ENCODE measurements at places on chromosomes 5 and 9. TPM values are rescaled to one million over a fixed set of nuclear protein-coding genes. Genes with fewer than 3 reads are reported as not detected.
A peak's percentile ranks its signal among the peaks of the same experiment; 100 is the strongest.

DNA sequence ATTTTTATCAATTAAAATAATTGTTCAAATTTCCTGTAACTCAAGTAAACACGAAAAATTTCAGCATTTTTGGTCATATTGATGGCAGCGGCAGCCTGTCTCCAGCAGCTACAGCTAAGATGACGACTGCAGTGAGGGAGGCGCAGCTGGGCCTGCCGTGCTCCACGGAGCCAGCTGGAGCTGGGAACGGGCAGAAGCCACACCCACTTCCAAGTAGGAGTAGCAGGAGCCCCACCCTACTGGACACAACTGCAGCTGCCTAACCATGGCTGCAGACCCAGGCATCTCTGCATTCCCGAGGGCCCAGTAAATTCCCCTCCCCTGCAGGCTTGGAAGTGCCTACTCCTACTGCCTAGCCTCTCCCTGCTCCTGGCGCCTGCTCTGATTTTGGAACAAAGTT lies 2031.7 kb downstream of the EFNA5 start:
- DNase-seq: peak; percentile 89

DNA sequence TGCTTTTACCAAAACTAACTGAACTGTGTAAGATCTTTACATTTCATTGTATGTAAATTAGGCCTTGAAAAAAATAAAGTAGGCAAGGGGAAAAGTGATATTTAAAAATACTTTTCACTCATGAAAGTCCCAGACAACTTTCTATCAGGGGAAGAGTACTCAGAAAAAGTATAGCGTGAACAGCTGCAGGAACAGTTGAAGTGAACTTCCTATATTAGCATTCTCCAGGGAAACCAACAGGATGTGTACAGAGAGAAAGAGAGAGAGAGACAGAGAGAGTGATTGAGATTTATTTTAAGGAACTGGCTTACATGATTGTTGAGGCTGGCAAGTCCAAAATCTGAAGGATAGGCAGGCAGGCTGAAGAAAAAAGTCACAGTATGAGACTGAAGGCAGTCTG lies 42.0 kb downstream of the ERMP1 start:
- DNase-seq: peak; percentile 6

The PTGR1 gene
- total RNA-seq: 92.3 TPM

The SPATA31A1 gene
- not detected for total RNA-seq

DNA sequence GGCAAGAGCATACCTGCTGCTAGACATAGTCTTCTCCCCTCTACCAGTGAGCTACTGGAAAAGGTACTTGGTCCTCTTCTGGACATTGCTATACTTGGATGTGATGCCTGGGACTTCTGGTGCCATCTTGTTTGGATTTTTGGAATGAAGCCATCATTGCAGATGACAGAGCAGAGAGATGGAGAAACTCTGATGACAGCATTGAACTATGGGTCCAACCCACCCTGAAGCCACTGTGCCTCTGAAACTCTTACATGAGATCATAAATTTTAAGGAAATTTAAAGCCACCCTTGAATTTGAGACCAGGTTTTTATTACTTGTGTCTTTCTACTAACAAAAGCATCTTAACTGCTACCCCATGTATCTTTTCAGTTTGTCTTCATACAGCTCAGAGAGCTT lies 151.1 kb upstream of the SMIM23 start:
- no peak for DNase-seq

GRCh38 chr9:129379181-129379836 lies 201.2 kb upstream of the IER5L start:
- no peak for DNase-seq

The CCNI2 gene
- total RNA-seq: not detected

GRCh38 chr9:136671646-136672430 lies 9.1 kb downstream of the EGFL7 start:
- DNase-seq: peak; percentile 54

- peak; percentile 85 for DNase-seq
Observed at GRCh38 chr5:67377631-67378030, 181.0 kb upstream of the CD180 start.

DNA sequence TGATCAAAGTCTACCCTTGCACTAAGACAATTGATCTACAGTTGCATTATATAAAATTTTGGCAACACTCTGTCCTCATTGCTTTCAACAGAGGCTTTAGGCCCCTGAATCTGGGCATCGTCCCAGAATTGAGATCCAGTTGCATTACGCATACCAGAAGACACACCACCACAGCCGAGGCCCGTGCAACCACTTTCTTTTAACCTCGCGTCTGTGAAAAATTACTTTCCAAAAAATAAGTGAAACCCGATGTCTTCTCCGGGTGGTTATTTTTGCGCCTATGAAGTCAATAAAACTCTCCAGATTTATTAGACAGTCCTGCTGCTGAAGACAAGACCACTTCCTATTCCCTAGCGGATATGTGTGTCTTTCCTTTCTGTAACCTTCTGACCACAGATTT lies 52.1 kb upstream of the NFIB start:
- no peak for DNase-seq

DNA sequence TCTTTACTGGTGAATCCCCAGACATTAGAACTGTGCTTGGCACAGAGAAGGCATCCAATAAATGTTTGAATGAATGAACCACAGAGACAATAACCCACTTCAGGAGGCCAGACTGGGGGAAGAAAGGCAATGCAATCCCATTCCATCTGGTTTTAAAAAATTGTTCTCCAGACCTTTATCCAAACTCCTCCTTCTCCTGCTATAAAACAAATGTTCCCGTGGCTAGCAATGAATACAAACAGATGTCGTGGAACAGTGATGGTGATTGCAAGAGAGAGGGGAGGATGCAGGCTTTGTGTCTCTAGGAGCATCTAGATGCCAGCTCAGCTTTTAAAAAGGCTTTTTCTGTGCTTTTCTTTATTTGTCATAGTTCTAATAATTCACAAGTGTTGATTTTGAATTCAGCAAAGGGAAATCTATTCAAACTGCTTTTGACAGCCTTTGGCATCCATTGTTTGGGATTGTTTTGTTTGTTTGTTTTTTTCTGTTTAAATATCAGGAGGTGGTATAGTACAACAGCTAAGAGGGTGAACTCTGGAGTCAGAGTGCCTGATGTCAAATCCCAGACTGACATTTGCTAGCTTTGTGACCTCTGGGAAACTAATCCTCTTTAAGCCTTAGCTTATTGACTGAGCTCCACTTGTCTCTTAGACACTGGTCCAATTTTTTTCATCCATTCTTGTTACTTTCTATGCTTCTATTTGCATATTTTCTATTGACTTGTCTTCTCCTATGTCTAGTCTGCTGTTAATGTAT lies 59.1 kb downstream of the TNFSF15 start:
- DNase-seq: no peak

The ZCCHC7 gene
- total RNA-seq: 19.5 TPM

DNA sequence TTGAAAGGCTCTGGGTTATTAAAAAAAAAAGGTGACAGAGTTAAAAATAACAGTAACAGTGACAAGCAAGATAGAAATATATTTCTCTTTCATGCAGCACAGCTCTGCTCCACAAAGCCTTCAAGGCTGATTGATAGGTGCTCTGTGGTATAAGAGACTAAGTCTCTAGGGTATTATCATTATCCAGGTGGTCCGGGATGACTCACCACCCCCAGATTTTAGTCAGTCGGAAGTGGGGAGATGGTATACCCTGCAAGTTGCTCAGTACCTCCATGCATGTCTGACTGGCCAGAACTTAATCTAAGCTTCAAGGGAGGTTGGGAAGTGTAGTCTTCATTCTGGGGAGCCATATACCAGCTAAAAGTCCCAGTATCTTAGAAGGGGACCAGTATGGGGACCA lies 76.1 kb downstream of the SLC1A3 start:
- no peak for DNase-seq

GRCh38 chr9:17651725-17652124 lies 72.9 kb downstream of the SH3GL2 start:
- no peak for DNase-seq

GRCh38 chr9:113219186-113219936 lies 1.7 kb downstream of the FKBP15 start:
- DNase-seq: no peak

The ANKRD18A gene
- total RNA-seq: 9.8 TPM

- DNase-seq: no peak
Observed at GRCh38 chr5:14906628-14907027, 35.0 kb upstream of the ANKH start.

- no peak for DNase-seq
Observed at GRCh38 chr5:78968781-78969180, 16.3 kb downstream of the ARSB start.

GRCh38 chr9:35114840-35115628 lies 628 bp downstream of the ATOSB start:
- DNase-seq: peak; percentile 51

DNA sequence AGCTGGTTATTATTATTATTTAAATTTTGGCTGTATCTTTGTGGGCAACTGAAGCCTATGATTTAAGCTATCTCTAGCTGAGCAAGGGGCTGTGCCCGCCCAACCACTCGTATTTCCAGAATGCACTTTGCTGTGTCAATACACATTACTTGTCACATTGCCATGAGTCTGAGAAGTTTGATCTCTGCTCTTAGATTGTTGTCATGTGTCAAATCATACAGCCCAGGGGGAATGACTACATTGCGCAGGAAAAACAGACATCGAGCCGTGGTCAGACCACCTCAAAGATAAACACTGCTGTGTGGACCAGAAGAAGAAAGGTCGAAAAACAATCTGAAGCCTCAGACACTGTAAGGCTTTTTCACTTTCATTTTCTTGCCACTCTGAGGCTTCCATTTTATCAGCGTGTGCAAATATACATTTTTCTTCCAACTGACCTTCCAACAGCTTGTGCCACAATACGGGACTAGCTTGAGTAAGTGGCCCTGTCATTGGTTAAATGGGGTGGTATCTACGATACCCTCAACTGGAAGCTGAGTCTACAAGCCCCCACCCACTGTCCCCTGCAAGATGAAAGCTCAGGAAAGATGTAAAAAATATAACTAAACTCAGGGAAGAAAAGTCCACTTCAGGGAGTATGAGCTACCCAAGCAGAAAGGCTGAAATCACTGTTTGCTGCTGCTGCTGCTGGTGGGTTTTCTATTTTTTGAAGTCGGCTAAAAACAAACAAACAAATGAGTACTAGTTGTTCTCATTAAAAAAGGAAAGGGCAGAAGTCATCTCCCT lies 603.0 kb downstream of the BNC2 start:
- DNase-seq: no peak

GRCh38 chr5:54793468-54794134 lies 191.8 kb downstream of the ESM1 start:
- DNase-seq: no peak

DNA sequence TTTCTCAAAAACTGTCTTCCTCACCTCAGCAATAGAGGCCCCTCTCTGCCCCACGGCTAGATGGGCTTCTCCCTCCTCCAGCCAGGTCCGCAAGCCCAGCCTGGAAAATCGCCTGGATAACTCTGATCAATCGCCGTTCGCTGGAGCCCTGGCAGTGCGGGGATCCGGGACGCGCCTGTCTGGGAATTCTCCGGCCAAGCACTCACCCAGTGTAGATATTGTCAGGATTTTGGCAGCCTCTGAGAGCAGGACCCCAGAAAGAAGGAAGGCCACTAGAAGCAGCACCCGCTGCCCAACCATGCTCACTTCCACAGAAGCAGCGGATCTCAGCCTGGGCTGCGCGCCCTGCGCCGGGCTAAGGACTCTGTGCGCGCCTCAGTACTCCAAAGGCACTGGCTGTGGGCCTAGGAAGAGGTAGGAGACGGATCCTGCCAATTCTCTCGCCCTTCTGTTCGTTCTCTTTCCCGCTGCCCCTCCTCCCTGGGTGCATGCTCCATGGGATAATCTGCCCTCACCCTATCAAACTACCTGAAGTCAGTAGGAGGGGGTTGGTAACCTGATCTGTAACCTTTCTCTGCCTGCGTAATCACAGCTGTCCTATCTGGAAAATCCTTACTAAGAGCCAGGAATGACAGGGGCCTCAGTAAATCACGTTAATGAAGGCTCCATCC lies at the start of gene UGT3A1:
TSS of gene UGT3A1 (minus strand) at position 450 of the 671 bp plus-strand sequence. CDS start at position 300, 150 bp downstream.
- DNase-seq: peak; percentile 50

The ANKRD20A1 gene
- 0.05 TPM for total RNA-seq

DNA sequence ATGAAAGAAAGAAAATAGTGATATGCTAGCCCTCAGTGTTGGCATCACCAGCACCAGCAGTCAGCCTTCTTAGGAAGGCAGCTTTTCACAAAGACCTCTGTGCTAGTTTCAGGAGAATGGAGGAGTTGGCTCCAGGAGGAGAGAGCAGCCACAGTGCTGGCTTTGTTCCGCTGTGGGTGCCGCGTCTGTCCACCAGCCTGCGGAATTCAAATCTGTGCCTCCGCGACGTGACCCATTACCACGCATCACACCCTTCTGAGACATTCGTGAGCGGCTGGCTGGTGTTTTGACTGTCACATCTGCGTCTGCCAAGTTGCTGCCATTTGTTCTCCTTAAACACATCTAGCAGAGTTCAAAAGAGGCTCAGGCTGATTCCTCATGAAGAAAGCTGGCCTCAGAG lies 34.4 kb downstream of the SNX18 start:
- DNase-seq: no peak

DNA sequence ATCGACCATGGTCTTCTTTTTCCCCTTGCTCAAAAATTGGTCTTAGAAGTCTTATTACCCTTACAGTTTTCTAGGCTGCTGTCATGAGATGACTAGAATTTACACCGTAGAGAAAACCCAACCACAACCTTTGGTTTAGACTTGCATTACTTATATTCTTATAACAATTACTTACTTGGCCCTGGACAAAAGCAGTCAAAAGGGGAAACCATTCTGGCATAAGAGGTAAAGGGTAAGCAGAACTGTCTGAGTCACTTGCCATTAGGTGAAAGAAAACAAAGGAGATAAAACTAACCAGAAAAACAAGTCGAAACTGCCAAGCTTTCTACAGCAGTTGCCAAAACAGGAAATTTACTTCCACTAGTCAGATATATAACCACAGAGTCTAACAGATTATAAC lies 17.9 kb downstream of the TMEM245 start:
- no peak for DNase-seq

DNA sequence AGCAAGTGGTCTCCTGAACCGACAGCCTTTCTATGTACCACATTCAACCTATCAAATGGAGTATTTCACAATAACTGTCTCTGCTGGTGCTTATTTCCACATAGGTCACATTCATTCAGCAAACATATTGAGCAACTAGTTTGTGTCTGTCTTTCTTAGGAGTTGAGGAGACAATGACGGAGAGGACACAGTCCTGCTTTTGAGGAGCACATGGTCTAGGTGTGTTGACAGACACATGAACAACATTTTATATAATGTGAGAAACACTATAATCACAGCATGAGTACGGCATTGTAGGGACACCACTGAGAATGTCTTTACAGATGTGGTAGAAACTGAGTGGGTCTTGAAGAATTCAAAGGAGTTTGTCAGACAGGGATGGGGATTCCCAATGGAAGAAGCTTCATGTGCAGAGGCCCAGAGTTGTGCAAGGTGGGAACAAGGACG lies 28.5 kb downstream of the NFIL3 start:
- no peak for DNase-seq

GRCh38 chr5:66206465-66206864 lies 62.4 kb downstream of the SREK1 start:
- DNase-seq: no peak

Measured in SJCRH30 (cell line).